AML-193 (cell line): ENCODE measurements at places on chromosomes 2 and 18.
A peak's percentile ranks its signal among the peaks of the same experiment; 100 is the strongest.

- peak; percentile 15 for DNase-seq
Measured at GRCh38 chr2:111066062-111066593, 54.6 kb upstream of the BCL2L11 start.

GRCh38 chr2:203718087-203718486 is 11.6 kb downstream of the CD28 start:
- DNase-seq, result no peak

- no peak for DNase-seq
Measured at GRCh38 chr2:137929519-137929916, 34.8 kb upstream of the HNMT start.

DNA sequence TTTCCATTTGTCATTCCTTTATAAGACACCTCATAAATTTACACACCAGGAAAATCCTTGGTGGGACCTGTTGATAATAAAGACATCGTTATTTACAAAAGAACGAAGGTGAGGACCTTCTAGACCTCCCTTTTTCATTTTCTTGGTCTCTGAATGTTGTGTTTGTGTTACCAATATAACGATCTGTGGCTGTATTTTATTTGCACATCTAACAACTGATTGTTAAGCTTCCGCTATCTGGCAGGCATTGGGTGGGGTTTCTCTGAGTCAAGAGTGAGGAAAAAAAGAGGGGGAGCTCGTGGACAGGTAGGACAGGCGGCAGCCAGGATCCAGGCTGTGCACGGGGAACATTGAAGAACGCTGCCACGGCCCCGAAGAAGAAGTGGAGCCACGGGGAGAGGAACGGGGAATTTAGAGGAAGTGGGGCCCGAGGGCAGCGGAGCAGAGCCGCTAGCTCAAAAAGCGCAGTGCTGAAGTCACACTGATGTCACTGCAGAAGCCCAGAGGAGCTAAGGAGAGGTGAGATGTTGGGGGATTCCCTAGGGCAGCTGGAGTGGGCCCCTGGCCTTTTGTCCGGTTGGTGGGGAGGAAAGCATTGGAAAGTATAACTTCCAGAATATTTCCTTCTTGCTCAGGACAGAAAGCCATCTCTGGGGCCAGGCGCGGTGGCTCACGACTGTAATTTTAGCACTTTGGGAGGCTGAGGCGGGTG is 20.9 kb upstream of the DNMT3A start:
- DNase-seq, result peak; percentile 75

DNA sequence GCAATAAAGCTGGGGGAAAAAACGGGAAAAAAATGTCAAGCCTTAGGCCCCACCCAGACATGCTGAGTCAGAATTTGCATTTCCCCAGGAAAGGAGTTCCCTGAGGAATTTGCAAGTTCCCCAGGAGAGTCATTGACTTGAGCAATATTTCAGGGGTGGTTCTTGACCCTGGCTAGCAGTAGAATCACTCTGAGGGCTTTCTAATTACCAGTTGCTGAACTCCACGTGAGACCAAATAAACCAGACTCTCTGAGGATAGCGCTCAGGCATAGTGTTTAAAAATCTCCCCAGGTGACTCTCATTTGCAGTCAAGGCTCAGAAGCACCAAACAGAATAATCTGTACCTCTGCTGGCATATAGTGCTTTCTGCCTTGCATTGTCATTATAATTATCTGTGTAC is 48.7 kb downstream of the C1QL2 start:
- no peak for DNase-seq

DNA sequence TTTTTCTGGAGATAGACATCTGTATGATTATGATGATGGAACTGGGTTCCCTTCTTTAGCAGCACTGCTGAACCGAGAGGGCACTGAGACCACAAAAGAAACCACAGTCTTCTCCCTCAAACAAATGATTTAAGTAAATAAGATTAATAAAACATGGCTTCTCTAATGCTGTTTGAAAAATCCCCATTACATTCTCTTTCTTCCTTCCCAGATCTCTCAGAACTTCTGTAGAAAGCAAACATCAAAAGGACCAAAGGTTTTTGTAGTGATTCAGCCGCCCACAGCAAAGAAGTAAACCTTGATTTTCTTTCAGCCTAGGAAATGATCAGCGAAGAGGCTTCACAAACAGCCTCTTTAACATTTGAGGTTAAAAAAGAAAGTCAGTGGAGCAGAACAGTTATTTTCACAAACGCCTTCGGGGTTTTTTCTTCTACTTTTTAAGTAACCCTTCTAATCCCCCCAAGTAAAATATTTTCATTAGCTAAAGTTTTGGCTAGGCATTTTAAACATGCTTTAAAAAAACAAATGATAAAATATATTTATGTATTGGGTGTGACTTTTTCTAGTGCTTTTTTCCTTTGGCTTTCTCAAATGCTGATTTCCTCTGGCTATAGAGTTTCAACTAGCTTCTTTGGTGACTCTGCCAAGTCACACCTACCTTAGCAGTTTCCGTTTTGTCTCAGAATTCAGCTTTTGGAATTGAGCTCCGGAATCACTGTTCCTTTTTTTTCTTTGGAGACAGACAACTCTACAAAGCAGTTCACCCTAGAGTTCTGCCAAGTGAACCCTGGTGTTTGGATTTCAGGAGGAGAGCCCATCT is 89.6 kb downstream of the UPP2 start:
- no peak for DNase-seq

DNA sequence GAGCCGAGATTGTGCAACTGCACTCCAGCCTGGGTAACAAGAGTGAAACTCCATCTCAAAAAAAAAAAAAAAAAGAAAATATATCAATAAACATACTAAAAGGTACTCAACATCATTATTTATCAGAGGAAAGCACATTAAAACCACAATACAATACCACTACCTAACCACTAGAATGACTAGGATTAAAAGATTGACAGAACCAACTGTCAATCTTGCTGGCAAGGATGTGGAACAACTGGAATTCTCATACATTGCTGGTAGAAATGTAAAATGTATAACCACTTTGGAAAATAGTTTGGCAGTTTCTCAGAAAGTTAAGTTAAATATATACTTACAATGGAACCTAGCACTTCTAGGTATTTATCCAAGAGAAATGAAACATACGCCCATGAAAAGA is 88.6 kb downstream of the B3GNT2 start:
- DNase-seq, result no peak

GRCh38 chr18:36655074-36655473 is 173.7 kb downstream of the TPGS2 start:
- DNase-seq, result no peak
